ENCODE measurements at places on chromosomes 3 and 15.

DNA sequence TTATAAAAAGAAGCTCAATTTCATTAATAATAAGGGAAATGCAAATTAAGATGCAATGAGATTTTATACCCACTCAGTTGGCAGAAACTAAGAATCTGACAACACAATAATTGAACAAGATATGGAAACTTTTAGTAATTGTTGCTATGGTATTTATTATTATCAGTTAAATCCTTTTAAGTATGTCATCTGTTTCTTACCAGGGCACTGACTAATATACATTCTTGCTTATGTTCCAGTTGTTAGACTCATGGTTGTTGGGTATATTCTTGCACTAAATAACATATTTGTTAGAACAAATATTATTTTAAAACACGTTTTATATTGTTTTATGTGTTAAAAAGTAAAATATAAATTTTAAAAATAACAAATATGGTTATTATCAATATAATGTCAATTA, 690.3 kb downstream of the MECOM start:
- no peak for DNase-seq
- H3K27me3 ChIP-seq: no peaks in the 10 kb centered on the region
- H3K4me3 ChIP-seq: no peak overlapping the region
- H3K4me1 ChIP-seq: peaks cover 9% of the 10 kb centered on the region

DNA sequence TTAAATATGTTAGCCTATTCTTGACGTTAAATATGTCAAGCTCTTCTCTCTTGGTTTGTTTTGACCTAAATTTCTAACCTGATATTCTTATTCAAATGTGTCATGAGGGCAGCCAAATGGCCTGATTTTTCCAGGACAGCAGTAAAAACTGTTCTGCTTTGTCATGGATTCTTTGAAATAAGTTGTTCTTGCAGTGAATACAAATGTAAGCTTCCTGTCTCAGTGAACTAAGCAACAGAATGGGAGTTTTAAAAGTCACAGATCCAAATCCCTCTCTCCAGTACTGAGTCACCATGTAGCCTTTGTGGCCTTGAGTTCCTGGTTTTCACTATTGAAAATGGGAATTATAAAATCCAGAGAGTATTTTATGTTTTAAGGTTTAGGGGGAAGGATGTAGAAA, 301.8 kb downstream of the NLGN1 start:
- H3K27ac ChIP-seq: peak overlapping the region; percentile 34
- H3K36me3 ChIP-seq: no peaks in the 10 kb centered on the region
- no peaks in the 10 kb centered on the region for H3K27me3 ChIP-seq
- H3K4me1 ChIP-seq: peaks cover 5% of the 10 kb centered on the region

- H3K4me1 ChIP-seq: peaks cover 2% of the 10 kb centered on the region
- H3K27me3 ChIP-seq: no peaks in the 10 kb centered on the region
- no peaks in the 10 kb centered on the region for H3K36me3 ChIP-seq
- DNase-seq: no peak
Measured at GRCh38 chr3:171260466-171260865, 199.7 kb downstream of the TNIK start.

DNA sequence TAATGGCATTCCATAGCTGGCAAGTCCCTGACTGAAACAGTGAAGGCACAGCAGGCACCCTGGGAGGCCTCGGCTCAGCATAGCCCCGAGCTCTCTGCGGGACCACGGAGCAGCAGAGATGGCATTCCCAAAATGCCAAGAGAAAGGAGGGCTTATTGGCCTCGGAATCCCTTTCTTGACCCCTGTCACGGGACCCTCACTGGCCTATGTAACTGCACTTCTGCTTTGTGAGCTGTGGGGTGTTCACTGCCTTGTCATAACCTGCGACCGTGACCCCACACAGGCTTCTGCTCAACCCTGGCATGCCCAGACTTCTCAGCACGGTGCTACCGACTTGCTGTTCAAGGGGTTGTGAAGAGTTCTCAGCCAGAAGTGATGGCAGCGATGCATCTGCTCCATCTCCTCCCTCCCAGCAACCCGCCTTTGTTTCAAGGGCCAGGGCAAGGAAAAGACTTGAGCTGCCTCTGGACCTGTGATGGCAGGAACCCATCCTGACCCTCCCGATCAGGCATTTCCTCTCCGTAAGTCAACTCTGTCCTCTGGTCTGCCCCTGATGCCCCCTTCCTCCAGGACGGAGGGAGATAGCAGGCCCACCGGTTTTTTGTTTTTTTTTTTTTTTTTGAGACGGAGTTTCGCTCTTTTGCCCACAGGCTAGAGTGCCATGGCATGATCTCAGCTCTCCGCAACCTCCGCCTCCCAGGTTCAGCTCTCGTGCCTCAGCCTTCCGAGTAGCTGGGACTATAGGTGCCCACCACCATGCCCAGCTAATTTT, 30.5 kb downstream of the EHD4 start:
- peak; percentile 49 for DNase-seq
- H3K36me3 ChIP-seq: no peaks in the 10 kb centered on the region
- H3K4me1 ChIP-seq: peaks cover 54% of the 10 kb centered on the region
- peak overlapping the region; percentile 66 for H3K27ac ChIP-seq
- H3K27me3 ChIP-seq: no peaks in the 10 kb centered on the region
- no peak overlapping the region for H3K4me3 ChIP-seq

DNA sequence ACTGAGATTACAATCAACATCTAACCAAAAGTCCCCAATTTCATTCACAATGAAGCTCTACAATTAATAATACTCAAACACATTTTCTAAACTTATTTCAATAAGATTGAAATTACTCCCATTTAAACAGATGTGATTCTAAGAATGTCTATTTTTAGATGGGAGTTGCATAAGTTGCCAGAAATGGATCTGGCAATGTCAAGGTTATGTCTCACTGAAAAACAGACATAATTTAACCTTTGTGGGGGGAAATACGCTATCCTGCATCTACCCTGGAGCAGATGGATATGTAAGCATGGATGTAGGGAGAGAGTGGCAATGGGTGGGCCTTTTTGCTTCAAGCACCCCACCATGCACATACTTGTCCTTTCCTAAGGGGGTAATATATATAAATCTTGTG, 6.7 kb upstream of the EIF1B start:
- H3K4me1 ChIP-seq: no peaks in the 10 kb centered on the region
- H3K27ac ChIP-seq: no peak overlapping the region
- no peaks in the 10 kb centered on the region for H3K27me3 ChIP-seq
- DNase-seq: no peak

DNA sequence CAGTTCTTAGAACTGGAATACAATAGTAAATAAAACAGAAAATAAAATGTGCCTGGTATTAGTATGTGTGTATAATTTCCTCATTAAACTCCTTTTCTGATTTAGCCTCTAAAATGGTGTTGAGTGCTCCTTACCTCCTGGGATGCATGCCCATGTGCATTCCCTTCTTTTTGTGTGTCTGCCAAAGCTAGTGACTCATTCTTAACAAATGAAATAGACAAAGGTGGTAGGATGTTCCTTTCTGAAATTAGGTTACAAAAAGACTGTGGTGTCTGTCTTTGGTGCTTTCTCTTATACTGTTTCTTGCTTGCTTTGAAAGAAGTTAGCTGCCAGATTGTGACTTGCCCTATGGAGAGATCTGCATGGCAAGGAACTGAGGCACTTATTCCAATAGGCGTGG, 623.7 kb downstream of the GRM7 start:
- H3K4me3 ChIP-seq: no peak overlapping the region
- no peaks in the 10 kb centered on the region for H3K4me1 ChIP-seq
- DNase-seq: no peak
- H3K27me3 ChIP-seq: no peaks in the 10 kb centered on the region

GRCh38 chr3:185737740-185738680, 86.8 kb downstream of the IGF2BP2 start:
- no peaks in the 10 kb centered on the region for H3K27me3 ChIP-seq
- H3K4me1 ChIP-seq: no peaks in the 10 kb centered on the region
- H3K4me3 ChIP-seq: no peak overlapping the region

- no peak overlapping the region for H3K27ac ChIP-seq
- H3K4me1 ChIP-seq: no peaks in the 10 kb centered on the region
- H3K36me3 ChIP-seq: no peaks in the 10 kb centered on the region
- H3K4me3 ChIP-seq: no peak overlapping the region
- no peak for DNase-seq
Measured at GRCh38 chr15:93887151-93887550, 344.2 kb upstream of the MCTP2 start.

DNA sequence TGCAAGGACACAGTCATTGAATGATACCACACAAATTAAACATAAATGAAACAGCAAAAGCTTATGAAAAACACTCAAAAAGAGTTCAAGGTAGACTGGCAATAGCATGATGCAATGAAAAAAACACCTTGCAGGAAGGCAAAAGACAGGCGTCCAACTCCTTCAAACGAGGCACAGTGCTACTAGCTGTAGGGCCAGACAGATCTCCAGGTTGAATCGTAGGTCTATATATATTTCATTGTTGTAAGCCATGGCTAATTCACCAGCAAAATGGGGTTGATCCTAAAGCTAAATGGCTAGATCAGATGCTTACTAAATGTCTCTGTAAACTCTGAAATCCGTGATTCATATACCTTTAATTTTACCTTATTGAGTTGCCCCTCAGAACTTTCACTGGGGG, 94.2 kb downstream of the THRB start:
- no peak overlapping the region for H3K4me3 ChIP-seq
- DNase-seq: no peak
- H3K27me3 ChIP-seq: no peaks in the 10 kb centered on the region
- no peaks in the 10 kb centered on the region for H3K4me1 ChIP-seq

DNA sequence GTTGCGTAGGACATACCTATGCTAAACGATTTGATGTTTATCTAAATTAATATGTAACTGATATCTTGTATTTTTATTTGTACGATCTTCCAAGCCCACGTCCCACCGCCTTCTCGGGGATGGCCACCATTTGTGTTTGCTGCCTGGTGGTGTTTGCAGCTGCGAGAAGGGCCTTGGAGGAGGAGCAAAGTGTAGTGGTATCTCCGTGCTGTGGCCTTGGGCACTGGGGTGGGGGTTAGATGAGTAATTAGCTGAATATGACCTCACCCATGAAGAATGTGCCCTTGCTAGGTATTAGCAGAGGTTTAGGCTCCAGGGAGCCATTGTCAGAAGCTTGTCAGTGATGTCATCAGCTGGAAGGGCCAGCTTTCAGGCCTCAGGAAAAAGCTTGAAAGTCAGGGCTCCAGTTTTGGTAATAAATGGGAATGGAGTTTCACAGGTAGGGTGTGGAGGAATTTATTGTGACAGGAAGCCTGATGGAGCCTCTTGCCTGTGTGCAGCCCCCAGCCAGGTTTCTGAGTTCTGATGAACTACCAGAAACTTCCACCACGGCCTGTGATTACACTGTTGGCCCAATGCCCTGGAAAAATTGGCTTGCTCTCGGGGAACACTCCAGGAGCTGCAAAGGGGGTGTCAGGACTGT, 41.0 kb downstream of the FLNB start:
- H3K4me1 ChIP-seq: peaks cover 21% of the 10 kb centered on the region
- H3K4me3 ChIP-seq: no peak overlapping the region
- peak; percentile 62 for DNase-seq

DNA sequence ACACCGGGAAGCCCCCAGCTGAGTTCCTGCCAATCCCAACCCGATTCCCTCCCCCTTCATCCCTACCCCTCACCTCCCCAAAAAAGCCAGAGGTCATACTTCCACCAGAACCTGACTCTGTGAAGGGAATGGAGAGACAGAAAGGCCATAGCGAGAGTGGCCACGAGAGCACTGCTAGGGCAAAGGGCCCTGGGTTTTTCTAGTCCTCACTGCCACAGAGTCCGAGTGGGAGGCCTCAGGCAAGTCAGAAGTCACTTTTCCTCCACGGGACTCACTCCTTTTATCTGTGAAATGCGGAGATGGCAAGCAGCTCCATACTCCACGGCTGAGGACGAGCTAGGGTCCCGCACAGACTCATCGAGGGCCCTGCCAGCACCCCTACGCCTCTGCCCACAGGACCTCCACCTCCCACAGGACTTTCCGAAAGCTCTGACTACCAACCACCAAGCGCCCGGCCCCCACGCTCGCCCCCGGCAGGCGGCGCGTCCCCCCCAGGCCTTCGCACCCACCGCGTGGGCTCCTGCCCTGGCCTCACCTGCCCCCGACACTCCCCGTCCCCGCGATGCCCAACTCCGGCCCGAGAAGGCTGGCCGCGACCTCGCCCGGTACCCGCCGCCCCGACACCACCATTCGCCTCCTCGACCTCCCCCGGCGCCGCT, 792 bp downstream of the ATP13A3 start:
- H3K4me1 ChIP-seq: no peaks in the 10 kb centered on the region
- H3K27ac ChIP-seq: no peak overlapping the region
- peaks cover 13% of the 10 kb centered on the region for H3K27me3 ChIP-seq
- no peaks in the 10 kb centered on the region for H3K36me3 ChIP-seq
- no peak for DNase-seq

DNA sequence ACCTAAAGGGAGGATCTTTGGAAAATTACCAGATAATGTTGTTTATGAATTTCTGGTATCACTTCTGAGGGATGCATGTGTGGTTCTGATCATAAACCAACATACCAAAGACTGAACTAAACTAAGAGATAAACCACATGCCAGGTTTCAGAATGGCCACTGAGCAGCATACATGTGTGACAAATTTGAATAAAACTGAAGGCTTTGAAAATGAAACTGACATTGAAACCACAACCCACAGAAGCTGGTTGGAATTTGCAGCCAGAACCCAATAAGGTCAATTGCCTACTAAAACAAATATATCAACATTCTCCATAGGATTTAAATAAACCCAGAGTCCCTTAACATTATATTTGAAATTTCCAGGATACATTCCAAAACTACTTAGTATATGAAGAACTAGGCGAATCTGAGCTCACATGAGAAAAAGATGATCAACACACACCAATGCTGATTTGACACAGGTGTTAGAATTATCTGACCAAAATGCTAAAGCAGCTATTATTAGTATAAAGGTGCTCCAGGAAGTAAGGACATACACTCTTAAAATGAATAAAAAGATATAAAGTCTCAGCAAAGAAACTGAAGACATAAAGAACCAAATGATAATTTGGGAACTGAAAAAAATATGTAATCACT, 125.0 kb downstream of the ZNF280D start:
- H3K4me1 ChIP-seq: no peaks in the 10 kb centered on the region
- H3K27ac ChIP-seq: no peak overlapping the region
- DNase-seq: no peak
- H3K36me3 ChIP-seq: no peaks in the 10 kb centered on the region

DNA sequence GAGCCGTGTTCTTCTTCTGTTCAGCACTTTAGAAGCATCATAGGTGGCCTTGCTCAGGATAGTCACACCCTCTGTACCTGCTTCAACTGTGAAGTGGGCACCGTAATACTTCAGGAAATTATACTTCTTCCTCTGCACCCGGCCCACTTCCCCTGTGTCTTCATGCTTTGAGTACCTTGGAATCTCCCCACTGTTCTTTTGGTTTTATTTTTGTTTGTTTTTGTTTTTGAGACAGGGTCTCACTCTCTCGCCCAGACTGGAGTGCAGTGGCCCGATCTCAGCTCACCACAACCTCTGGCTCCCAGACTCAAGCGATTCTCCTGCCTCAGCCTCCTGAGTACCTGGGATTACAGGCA, 1.7 kb downstream of the P2RY14 start:
- H3K27ac ChIP-seq: no peak overlapping the region
- no peak for DNase-seq
- H3K4me3 ChIP-seq: no peak overlapping the region

GRCh38 chr3:38376098-38376816, 29.7 kb downstream of the XYLB start:
- H3K4me1 ChIP-seq: no peaks in the 10 kb centered on the region
- peaks cover 19% of the 10 kb centered on the region for H3K36me3 ChIP-seq
- DNase-seq: no peak
- H3K27me3 ChIP-seq: no peaks in the 10 kb centered on the region
- no peak overlapping the region for H3K4me3 ChIP-seq
- no peak overlapping the region for H3K27ac ChIP-seq

GRCh38 chr3:161415506-161416231, 44.4 kb upstream of the SPTSSB start:
- H3K27ac ChIP-seq: no peak overlapping the region
- no peak for DNase-seq
- no peaks in the 10 kb centered on the region for H3K27me3 ChIP-seq
- no peaks in the 10 kb centered on the region for H3K36me3 ChIP-seq
- H3K4me3 ChIP-seq: no peak overlapping the region
